ENCODE measurements at places on chromosomes 5 and 9.

- no peak for DNase-seq
Measured at GRCh38 chr9:74066605-74067004, 430.5 kb upstream of the RORB start.

GRCh38 chr5:179679014-179679674, 1.7 kb downstream of the CBY3 start:
- DNase-seq: peak; percentile 38

GRCh38 chr5:40495237-40495635, 184.5 kb upstream of the PTGER4 start:
- no peak for DNase-seq

GRCh38 chr9:22229069-22229468, 217.6 kb upstream of the DMRTA1 start:
- DNase-seq: no peak

DNA sequence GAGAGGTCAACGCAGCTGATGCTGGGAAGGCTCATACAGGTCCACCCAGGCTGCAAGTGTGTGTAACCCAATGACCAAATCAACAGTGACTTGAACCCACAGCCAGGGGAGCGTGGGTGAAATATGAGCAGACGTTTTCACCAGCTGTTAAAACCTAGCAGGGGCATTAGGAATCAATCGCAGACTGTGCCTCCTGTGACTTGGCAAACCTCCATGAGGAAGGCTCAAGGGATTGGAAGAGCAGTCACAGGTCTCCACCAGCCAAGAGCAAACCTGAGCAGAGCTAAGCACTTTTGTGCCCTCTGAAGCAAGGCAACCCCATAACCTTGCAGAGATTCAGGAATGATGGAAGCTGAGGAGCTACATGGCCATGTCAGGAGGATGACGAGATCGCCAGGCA, 25.5 kb downstream of the INSYN2B start:
- DNase-seq: no peak

- DNase-seq: no peak
Measured at GRCh38 chr5:4230786-4231641, 635.4 kb downstream of the IRX1 start.
